NCI-H460 (cell line): ENCODE measurements at places on chromosomes 4 and X.

GRCh38 chrX:133232331-133232730 lies 14.2 kb upstream of the TFDP3 start:
- no peak for DNase-seq

DNA sequence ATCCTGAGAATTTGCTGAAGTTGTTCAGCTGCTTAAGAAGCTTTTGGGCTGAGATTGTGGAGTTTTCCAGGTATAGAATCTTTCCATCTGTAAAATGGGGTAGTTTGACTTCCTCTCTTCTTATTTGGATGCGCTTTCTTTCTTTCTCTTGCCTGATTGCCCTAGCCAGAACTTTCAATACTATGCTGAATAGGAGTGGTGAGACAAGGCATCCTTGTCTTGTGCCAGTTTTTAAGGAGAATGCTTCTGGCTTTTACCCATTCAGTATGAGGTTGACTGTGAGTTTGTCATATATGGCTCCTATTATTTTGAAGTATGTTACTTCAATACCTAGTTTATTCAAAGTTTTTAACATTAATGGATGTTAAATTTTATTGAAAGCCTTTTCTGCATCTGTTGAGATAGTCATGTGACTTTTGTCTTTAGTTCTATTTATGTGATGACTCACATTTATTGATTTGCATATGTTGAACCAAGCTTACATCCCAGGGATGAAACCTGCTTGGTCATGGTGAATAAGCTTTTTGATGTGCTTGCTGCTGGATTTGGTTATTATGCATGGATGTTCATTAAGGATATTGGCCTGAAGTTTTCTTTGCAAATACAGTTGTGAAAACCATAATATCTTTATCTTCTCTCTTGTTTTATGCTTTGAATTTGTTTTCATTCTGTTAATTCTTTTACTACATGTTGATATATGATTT lies 573.8 kb upstream of the NDST4 start:
- DNase-seq: peak; percentile 83

- no peak for DNase-seq
Observed at GRCh38 chrX:154120567-154120966, 23.1 kb upstream of the MECP2 start.

DNA sequence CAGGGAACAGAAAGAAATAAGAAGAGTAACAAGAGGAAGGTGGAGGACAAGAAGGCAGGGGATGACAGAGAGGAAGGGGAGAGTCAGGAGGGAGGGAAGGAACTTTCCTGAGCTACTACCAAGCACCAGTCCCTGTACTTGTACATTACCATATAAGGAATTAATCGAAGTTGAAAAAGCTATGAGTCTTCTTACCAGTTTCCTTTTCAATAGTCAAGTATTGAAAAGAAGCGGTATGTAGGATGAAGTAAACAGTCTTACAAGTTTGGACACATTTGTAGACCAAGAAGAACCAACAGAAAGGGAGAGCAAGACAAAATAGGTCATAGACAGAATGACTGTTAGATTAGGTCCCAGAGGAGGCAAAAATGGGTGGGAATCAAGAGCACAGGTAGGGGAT lies 629.7 kb upstream of the DIPK2B start:
- no peak for DNase-seq

GRCh38 chrX:133189195-133189594 lies 29.0 kb downstream of the TFDP3 start:
- DNase-seq: no peak

DNA sequence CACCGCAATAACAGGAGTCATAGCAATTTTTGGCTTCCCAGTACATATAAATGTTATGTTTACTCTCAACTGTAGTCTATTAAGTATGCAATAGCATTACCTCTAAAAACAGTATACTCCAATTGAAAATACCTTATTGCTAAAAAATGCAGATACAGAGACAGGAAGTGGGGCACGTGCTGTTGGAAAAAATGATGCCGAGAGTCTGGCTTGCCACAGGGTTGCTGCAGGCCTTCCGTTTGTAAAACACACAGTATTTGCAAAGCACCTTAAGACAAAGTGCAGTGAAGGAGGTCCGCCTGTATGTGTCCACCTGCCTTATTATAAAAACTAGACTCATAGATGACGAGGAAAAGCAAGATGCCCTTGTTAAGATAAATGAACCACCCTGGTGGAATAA lies 23.5 kb downstream of the CD99 start:
- DNase-seq: no peak

DNA sequence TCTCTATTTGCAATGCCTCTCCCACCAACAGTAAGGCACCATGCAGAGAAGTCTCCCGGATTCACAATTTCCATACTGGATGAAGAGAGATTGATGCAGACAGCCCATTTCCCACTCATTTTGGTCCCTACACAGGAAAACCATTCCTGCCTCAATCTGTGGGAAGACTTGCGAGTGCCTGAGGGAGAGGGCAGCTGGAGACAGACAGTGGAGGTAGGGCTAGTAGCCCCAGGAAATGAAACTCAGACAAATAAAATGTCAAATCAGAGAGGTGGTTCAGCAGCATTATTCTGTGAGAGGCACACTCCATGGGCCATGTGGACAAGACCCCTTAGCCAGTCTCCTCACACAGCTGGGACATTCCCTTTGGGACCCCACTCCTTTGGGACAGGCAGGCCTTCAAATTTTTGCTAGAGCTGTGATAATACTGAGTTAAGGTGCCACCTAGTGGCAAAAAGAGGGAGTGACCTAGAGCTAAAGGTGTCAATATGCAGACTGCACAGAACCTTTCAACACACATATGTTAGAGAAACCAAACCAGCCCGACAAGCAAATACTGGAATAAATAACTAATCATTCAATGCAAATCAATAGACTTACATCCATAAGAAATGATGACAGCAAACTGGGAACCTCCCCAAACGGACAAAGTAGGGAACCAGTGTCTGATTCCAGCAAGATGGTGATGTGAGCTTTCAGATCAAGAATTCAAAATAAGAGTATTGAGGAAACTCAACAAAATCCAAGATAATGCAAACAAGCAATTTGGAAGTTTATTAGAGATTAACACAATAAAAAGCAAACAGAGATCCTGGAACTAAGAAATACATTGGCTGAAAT lies 1865.3 kb upstream of the AGA start:
- DNase-seq: peak; percentile 15

DNA sequence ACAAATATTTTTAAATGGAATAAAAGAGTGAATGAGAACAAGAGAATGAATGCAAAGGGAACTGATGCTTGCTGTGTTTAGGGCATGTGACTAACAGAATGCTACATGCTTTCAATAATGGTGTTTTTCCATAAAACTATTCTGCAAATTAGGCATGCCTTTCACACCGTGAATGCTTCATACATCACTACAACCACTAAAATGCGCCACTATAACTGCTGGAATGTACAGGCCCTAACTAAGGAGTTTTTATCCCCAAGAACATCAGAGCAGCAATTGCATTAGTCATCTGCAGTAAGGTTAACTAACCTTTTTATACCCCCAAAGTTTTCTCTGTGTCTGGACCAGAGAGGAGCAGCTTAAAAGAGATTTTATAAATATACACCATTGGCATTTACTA lies 190.4 kb downstream of the ARAP2 start:
- DNase-seq: no peak

DNA sequence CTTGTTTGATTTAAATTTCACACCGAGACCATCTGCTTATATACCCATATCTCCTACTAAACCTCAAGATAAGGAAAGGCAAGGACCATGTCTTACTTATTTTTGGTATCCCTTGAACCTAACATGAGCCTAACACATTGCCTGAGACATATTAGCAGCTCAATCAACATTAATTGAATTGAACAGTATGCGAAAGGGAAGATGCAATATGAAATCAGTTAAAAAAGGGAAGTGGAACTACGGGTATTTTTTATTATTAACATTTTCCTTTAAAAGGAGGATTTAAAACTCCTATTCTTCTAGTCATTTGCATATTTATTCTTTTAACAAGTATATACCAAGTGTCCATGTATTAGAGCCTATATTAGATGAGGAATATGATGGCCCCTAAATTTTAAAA lies 197.0 kb downstream of the CAMK2D start:
- DNase-seq: no peak

GRCh38 chr4:86973668-86974067 lies 38.9 kb downstream of the AFF1 start:
- DNase-seq: no peak

DNA sequence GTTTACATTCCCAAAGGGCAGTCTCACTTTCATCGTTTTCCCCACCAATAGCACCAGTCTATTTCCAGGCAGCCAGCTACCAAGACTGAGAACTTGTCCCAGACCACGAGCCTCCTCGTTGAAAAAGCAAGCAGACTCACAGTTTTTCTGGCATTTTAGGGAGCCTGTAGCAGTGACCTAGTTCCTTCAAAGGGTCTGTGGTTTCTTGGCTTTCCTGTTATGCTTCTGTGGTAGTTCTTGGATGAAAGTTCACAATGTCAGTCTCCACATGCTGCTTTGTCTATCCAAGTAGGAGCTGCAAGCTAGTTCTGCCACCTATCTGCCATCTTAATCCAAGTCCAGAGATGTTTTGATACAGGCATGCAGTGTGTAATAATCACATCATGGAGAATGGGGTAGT lies 151.6 kb upstream of the ZC4H2 start:
- no peak for DNase-seq

DNA sequence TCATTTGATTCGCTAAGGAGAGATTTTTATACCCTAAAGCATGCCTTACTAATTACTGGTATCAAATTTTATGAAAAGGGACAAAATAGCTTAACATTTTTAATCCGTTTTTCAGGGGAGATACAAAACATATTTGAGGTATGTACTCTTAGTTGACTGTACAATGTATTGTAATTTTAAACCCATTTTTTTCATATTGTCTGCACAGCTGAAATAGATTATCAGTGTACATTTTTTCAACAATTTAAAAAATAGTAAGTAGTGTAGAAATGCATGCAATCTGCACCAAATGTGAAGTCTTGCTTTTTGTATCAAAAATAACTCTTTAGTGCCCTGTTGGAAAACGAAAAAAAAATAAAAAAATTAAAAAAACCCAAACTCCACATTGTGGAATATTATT lies 82.2 kb downstream of the TENM3 start:
- DNase-seq: no peak

- DNase-seq: no peak
Observed at GRCh38 chr4:4687935-4688727, 146.3 kb upstream of the STX18 start.

DNA sequence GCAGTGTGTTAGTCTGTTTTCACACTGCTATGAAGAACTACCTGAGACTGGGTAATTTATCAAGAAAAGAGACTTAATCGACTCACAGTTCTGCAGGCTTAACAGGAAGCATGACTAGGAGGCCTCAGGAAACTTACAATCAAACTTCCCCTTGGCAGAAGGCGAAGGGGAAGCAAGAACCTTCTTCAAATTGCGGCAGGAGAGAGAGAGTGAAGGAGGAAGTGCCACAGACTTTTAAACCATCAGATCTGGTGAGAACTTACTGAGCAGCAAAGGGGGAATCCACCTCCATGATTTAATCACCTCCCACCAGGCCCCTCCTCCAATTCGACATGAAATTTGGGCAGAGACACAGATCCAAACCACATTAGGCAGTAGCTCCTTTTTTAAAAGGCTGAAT lies 59.2 kb upstream of the LEF1 start:
- DNase-seq: no peak

DNA sequence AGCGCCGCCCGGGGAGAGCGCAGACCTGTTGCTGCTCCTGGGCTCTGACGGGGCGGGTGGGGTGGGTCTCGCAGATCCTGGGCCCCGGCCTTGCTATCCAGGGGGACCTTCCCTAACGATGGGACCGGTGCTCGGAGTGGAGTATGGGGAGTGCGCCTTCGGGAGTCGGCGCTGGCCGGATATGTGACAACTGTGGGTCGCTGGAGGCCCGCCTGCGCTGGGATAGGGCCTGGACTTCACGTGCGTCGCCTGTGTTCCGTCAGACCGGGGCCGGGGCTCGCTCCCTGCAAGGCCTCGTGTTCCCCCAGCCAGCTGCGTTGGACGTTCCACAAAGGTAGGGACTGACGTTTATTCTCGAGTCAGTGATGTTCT lies 1.3 kb downstream of the TBL1X start:
- DNase-seq: no peak

- no peak for DNase-seq
Observed at GRCh38 chrX:104660092-104660491, 94.1 kb downstream of the IL1RAPL2 start.
